ENCODE measurements at places on chromosomes 6 and 20.
A peak's percentile ranks its signal among the peaks of the same experiment; 100 is the strongest.

DNA sequence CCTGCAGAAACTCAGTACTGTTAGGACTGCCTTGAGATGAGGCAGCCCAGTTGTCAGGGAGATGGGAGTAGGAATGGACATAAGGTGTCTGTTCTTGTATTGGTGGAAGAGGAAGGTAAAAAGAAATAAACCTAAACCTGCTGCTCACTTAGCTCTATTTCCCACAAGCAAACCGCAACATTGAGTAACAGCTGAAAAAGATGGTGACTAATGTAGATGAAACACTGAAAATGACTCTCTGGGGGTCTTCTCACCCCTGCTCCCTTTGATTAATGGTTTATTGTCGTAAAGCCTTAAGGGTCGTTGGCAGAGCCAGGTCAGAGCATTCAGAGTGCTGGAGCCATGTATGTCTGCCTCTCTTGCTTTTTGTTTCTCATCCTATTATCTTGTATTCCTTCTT is 87.5 kb downstream of the FOXO3 start:
- no peak for DNase-seq

GRCh38 chr6:71268735-71269437 is 19.7 kb upstream of the OGFRL1 start:
- no peak for DNase-seq

- DNase-seq: no peak
Measured at GRCh38 chr6:124977067-124977908, 15.1 kb downstream of the RNF217 start.

GRCh38 chr20:62354811-62355341 is 12.2 kb downstream of the LAMA5 start:
- DNase-seq: no peak

GRCh38 chr6:33549196-33549595 is 30.9 kb downstream of the BAK1 start:
- DNase-seq: no peak

- DNase-seq: no peak
Measured at GRCh38 chr6:89509777-89510281, 76.9 kb downstream of the ANKRD6 start.

- DNase-seq: no peak
Measured at GRCh38 chr6:107629548-107630129, 139.7 kb downstream of the SOBP start.

DNA sequence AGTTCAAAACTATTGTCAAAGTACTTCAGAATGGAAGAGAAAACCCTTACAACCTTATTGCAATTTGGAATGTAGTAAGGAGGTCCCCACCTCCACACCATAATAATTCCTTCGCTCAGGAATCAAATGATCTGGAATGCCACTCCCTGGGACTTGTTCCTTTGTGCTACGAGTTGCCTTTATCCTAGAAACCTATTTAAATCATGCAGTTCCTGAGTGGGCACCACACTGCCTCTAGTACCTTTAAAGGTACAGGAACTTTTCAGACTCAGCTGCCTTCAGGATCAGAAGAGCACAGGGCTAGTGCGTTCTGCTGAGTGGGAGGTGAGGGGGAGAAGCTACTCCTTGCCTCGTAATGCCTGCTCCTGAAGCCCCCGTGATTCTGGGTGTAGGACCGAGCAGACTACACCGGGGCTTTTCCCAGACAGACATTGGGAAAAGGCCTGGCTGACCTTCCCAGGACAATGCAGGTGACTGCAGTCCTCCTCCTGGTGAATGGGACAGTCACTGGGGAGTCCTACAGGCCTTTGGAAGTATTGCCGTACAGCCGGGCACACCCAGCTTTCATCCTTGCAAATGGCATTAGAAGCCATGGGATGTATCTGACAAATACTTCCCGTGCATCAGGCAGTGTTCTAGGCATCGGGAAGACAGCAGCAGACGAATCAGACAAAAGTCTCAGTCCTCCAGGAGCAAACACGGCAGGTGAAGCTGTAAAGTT is 11.8 kb upstream of the TUBB2B start:
- no peak for DNase-seq

- no peak for DNase-seq
Measured at GRCh38 chr6:25010176-25010575, 74.4 kb upstream of the RIPOR2 start.

- no peak for DNase-seq
Measured at GRCh38 chr6:44681761-44682160, 294.3 kb downstream of the CDC5L start.

DNA sequence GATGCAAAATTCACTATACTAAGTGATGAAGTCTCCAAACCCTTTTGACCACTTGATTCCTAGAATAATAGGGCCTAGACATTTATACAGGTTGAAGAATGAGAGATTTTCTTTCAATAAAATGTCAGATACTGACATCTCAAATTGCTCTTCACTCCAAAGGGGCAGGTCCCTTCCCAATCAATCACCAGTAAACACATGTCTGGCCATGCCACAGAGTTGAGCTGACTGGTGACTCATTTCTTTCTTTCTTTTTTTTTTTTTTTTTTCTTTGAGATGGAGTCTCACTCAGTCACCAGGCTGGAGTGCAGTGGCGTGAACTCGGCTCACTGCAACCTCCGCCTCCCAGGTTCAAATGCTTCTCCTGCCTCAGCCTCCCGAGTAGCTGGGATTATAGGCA is 388.6 kb upstream of the BTBD3 start:
- no peak for DNase-seq

DNA sequence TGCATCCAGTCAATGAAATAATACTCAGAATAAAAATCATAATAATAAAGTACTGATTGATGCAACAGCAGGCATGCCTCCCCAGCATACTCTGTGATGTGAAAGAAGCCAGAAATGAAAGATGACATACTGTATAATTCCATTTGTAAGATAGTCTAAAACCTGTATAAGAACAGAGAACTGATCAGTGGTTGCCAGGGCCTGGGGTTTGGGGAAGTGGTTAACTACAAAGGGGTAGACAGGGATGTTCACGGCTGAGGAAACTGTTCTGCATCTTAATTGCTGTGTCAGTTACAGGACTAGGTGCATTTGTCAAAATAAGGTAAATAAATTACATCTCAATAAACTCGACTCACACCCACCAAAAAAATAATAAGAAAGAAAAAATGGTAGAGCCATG is 81.3 kb upstream of the BMP2 start:
- DNase-seq: no peak

- no peak for DNase-seq
Measured at GRCh38 chr20:6671829-6672228, 95.7 kb upstream of the BMP2 start.

DNA sequence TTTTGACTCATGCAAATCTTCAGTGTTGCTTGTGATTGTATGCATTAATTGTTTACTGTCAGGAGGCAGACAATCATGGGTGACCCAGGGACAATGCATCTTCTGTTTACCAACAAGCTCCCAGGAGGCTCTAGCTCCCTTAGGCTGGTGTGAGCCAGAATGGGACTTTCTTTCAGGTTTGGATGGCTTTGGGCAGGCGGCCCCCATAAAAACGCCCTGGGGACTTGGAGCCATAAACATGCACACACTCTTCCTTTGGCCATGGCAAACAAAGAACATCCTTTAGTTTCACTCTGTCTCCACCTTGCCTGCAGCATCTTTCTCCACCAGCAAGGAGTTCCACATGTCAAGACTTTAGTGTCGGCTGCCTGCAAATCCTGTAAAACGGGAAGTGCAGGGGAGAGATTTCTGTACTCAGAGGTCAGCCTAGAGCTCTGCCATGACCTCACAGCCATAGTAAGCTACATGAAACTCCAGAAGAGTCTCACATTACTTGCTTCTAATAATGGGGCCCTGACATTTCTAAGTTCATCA is 127.6 kb downstream of the MAP3K7 start:
- DNase-seq: no peak

GRCh38 chr20:48051794-48052474 is 266.7 kb upstream of the SULF2 start:
- DNase-seq: no peak

DNA sequence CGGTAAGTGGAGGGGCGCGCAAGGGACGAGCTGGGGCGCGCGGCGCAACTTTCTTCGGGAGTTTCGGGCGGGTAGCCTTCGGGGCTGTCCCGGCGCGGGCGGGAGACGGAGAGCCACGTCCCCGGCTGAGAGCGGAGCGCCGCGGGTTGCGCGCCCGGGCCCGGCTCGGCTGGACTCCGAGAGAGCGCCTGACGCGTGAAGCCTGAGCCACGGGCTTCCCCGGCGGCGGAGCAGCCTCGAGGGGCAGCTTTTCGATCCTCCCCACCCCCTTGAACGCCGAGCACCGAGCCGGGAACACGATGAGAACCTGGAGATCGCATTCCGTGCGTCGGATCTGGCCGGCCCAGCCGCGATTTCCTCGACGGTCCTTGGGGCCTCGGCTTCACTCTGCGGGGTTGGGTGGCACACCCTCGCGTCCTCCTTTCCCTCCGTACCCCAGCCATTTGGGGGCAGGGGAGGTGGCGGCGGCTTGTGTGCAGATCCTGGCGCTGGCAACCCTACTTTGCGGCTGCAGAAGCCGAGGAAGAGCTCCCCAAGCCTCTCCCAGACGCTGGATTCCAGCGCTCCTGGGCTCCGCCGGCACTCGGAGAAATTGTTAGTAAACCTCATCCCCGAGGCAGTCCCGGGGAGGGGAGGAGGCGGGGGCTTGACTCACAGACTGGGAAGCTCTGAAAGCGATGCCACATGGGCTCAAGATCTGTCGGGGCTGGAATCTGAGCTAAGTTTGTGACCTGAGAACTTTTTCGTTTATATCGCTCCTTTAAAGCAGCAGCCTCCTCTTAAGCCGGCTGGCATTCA is 572 bp downstream of the DSE start:
- peak; percentile 18 for DNase-seq

DNA sequence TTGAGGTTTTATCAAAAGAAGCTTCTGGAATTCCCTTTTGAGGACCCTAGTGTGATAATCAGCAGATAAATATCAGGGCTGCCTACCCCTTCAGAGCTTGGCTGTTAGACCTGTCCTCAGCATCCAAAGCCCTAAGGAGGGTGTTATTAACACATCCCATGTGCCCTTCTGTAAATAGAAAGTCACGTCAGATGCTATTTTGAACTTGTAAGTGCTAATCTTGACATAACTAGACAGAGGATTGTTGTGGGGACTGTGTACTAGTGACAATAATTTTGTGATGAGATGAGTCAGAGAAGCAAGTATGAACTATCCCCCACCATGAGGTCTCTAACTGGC is 4.9 kb upstream of the LAMA4 start:
- no peak for DNase-seq

DNA sequence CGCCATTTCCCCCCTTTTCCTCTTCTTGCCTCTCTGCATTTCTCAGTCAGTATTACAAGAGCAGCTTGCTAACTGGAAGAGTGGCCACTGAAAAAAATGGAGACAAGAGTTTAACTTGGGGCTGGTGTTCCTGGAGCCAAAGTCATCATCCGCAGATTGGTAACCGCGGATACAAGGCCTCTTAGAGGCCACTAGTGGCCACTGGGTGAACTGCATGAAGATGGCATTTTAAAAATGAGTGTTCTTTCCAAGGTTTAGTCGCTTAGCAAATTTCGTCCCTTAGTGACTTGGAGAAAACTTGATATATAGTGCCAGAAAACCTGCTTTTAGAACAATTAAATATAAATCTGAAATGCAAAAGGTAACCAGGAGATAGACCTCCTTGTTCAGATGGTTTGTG is 4.8 kb downstream of the F13A1 start:
- no peak for DNase-seq

DNA sequence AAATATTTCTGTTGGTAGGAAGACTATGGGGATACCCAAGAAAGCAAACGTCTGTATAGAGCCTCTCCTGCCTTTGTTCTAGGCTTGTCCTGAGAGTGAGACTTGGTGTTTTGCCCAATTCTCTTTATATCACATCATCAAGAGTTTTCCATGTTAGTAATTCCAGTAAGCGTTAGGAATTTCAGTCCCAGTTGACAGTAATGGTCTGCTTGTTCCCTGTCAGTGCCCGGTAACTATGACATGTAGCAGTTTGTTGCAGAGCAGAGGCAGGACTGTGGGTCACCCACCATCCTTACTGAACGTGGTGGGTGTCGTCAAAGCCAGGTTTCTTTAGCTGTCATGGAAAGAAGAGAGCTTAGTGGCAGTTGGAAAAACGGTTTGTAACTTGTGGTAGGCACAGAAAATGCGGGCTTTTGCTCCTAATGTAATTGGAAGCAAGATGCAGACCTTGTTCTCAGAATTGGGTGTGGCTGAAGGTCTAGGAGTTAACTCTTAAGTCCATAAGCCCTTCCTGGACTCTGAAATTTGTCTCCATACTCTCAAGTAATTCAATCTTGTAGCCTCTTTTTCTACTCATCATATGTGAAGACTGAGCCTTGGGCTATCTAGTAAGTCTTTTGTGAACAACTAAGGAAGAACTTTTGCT is 188.8 kb downstream of the TMEM242 start:
- no peak for DNase-seq

DNA sequence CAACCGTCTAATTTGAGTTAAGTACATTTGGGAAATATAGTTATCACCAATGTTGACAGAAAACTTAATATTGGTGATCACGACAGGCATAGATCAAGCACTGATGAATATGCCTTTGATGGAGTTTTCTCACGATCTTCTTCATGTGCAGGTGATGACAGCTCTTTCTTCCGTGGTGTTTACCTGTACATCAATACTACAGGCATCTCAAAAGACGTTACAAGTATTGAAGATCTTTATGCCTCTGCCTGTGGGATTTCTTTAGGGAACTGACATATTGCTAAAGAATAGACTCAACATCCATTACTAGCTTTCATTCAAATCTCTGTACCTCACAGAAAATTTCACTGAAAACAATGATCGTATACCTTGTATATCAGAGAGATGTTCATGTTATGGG is 178.7 kb downstream of the PACRG start:
- no peak for DNase-seq

DNA sequence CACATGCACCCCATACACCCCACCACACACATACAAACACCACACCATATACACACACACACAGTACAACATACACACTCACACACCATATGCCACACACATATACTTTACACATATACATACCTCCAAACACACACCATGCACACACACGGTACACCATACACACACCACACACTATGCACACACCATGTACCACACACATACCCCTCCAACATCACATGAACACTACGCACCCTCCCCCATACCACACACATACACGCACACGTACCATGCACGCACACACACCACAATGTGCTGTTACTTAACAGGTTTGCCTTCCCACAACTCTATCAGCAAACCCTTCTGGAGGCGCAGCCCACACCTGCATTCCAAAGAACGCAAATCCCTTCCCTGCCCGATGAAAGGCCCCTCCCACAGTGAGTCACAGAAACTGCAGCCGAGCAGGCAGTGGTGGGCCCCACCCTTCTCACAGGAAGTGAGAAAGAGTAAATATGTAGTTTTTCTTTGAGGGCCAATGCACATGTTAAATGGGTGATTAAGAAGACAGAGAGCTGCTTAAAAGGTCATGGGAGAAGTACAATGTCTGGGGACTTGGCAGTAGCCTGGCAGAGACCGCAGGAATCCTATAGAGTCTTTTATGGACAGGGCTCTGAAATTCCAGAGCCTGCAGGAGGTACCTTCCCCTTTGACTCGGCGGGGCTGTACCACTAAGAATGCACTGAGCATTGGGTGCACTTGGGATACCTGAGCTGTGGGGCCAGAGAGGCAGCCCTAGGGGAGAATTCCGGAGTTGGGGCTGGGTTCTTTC is 34.1 kb upstream of the EZR start:
- DNase-seq: peak; percentile 64

GRCh38 chr6:148757944-148758480 is 11.2 kb downstream of the UST start:
- no peak for DNase-seq

- DNase-seq: no peak
Measured at GRCh38 chr6:54086439-54086838, 24.8 kb upstream of the MLIP start.

All from T-helper 17 cell (primary cell).